ENCODE measurements at places on chromosomes 3 and 15.

DNA sequence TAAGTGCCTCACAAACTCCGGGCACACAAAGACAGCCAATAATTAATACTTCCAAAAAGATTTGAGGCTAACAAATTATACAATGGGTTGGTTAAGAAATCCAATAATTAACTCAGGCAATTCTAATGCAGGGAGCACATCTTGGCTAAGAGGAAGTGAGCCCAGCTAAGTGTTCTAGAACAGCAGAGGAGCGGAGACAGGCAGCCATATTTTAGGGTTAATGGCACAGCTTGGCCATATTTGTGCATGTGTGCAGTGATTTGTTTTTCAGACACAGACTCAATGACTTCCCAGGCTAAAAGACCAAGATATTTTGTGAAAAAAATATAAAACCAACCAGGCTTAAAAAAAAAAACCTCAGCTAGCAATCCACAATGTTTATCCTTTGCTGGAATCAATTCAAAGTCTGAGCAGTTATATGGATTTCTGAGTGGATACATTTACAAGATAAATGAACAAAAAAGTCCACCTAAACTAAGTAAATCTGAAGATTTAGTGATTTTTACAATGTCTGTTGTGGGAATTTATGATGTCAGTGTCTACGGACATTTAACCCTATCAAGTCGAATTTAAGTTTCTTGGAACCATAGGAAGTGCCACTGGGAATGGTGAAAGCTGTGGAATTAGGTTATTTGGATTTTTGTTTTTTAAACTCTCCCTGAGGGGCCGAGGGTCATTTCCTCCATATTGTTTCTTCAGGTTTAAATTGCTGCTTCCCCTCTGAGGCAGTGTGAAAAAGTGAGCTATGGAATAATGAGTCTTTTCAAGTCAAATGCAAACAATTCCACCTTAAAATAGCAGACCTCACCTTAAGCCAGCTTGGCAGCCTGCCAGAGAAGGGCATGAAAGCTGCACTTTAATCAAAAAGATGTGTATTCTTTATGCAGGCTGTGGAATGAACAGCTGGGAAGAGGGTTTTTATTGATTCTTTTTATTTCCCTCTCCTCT, 413.7 kb upstream of the TBL1XR1 start:
- no peak for DNase-seq

DNA sequence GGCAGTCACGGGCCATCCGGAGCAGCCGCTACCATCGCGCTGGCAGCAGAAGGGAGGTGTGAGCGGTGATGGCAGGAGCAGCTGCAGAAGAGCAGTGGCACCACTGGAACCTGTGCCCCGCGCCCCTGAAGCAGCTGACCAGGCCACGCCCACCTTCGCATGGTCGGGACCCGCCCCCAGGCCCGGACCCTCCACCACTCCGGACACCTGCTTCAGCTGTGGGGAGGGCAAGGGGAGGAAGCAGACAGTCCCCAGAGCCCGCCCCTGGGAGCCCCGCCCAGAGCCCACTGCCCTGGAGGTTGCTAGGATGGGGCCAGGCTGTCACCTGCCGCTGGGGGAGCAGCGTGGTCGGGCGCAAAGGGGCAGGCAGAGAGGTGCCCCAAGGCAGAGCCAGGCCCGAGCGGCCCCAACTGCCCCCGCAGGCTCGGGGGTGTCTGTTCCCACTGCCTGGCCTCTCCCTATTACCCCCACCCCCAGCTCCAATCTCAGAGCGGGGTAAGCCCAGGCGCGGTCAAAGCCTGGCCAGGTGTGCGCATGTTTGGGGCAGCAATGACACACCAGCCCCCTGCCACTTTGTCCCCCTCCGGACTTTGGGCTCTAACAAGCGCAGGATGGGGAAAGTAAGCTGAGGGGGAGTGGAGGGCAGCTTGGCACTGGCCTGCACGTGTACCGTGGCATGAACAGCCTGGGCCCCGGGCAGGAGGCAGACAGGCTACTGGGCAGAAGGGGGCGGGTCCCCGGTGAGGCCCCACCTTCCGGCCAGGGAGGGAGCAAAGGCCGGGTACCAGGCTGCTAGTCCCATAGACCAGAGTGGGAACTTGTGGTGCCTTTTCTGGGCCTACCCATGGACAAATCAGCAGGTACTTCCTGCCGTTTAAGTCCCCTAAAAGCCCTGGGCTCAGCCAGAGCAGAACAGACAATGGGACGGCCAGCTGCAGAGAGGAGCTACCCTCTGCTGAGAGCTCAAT, 8.7 kb downstream of the SPCS1 start:
- no peak for DNase-seq

- DNase-seq, result no peak
Measured at GRCh38 chr15:58487724-58488120, 55.9 kb downstream of the LIPC start.

DNA sequence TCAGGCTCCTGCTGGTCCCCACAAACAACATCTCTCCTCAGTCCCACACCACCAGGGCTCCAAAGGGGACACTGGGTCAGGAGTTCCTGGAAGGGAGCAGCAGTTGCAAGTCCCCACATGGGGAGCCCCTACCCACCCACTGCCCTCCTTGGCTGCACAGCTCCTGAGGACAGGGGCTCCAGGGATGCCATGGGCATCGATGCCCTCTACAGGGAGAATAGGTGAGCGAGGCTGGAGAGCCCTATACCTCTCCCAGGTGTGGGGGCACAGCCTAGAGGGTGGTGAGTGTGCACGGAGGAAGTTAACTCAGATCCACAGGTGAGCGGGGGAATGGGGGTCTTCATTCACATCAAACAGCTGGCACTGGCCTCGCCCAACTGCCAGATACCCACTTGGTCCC, 141.2 kb upstream of the LINGO1 start:
- no peak for DNase-seq

GRCh38 chr3:59908280-59908679, 858.5 kb upstream of the CFAP20DC start:
- DNase-seq, result no peak
